ENCODE measurements at places on chromosomes 7 and 10. TPM values are rescaled to one million over a fixed set of nuclear protein-coding genes. Genes with fewer than 3 reads are reported as not detected.

DNA sequence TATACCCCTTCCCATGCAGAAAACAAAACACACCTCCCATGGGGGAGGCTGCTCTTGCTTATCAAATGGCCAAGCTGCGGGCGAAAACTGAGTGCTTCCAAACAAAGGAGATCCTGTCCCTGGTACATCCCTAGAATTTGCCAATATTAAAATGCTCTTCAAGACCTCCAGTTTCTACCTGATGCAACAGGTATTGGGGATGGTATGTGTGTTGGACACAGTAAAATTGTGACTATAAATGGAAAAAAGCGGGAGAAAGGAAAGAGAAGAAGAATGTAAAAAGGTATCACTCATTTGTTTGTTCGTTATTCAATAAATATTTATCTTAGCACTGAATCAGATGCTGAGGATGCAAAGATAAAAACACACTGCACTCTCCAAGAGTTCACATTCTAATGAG lies 123.9 kb downstream of the KMT2E start:
- H3K27ac ChIP-seq = no peak overlapping the region
- H3K27me3 ChIP-seq = no peaks in the 10 kb centered on the region
- H3K4me1 ChIP-seq = no peaks in the 10 kb centered on the region
- peaks cover 49% of the 10 kb centered on the region for H3K36me3 ChIP-seq
- no peak overlapping the region for H3K4me3 ChIP-seq

- H3K27ac ChIP-seq = peak overlapping the region; percentile 62
- peaks cover 15% of the 10 kb centered on the region for H3K27me3 ChIP-seq
- H3K4me3 ChIP-seq = peak overlapping the region; percentile 56
Observed at GRCh38 chr7:85186083-85186520, 754 bp downstream of the SEMA3D start.

DNA sequence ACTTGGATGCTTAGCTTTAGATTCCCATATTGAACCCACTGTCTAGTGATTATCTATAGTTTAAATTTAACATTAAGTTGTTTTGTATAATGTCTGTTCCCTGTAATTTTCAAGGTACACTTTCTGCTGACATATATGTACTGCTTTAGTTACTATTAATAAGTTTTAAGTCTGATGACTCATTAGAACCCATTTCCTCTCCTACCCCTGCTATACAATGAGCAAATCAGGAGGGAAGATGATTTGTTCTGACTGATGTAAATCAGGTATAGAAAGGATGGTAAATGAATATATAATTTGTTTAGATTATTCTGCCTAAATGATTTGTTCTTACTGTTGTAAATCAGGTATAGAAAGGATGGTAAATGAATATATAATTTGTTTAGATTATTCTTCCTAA lies 691.8 kb downstream of the NXPH1 start:
- no peak for DNase-seq
- no peaks in the 10 kb centered on the region for H3K4me1 ChIP-seq
- no peak overlapping the region for H3K27ac ChIP-seq
- no peaks in the 10 kb centered on the region for H3K27me3 ChIP-seq
- H3K4me3 ChIP-seq = no peak overlapping the region

DNA sequence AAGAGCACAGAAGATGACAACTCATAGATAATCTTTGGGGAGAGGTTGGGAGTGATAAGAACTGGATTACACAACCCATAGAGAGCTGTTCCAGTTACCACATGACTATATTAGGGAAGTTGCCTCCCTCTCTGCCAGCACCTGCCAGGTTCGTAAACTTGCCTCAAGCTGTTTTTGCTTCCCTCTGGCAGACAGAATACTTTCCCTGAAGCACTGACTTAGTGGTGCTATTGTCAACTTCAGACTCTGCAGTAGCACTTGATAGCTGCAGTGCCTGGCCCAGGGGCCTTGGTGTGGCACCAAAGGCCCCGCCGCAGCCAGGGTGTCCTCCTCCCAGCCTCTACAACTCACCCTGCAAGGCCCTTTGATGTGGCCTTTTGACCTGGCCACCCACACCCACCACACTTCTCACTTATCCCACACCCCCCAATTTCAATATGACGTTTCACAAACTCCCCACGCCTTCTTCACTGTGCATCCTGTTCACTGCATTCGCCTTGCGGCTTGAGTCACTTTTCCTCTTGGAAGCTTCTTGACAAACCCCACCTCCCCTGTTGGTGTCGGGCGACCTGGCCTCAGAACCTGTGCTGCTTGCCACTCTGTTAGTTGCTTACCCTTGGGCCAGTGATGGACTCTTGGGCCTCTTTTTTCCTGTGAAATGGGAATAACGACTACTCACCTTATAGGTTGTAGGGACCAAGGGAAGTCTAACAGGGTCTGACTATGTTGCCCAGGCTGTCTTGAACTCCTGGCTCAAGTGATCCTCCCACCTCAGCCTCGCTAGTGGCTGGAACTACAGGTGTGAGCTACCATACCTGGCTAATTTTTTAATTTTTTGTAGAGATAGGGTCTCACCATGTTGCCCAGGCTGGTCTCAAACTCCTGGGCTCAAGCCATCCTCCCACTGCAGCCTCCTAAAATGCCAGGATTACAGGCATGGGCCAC lies 50.2 kb upstream of the PODXL start:
- H3K36me3 ChIP-seq = no peaks in the 10 kb centered on the region
- peaks cover 2% of the 10 kb centered on the region for H3K27me3 ChIP-seq
- H3K4me1 ChIP-seq = no peaks in the 10 kb centered on the region
- DNase-seq = no peak
- no peak overlapping the region for H3K4me3 ChIP-seq
- no peak overlapping the region for H3K27ac ChIP-seq

DNA sequence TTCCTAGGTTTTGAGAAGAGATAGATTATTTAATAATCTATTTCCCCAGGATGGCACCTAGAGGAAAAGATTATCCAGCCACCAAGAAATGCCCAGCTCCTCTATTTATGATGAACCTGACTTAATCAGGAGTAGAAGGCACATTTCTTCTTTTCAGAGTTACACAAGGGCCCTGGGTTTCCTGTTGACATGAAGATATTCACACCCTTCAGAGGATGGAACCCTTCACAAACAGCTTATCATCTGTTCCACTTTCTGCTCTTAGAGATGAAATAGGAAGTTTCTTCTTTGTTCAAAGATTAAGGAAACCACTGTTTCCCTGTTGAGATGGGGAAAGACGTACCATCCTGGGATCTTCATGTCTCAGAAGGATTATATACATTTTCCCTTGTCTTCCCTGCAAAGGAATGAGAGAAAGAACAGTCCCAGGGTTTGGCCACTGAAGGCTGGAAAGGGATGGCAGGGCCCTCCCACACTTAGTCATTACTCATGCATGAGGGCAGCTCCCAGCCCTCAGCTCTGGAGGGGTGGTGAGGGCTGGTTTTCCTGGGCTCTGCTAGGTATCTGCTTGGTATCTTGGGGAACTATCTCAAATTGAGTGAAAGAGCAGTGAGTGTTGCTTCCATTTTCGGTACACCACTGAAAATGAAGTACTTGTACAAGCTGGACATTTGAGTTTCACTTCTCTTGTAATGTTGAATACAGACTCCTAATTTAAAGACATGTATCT lies 64.0 kb downstream of the MTPAP start:
- no peak overlapping the region for H3K4me3 ChIP-seq
- no peak for DNase-seq
- H3K36me3 ChIP-seq = no peaks in the 10 kb centered on the region

Gene AKR1D1
- not detected for total RNA-seq

- H3K4me3 ChIP-seq = no peak overlapping the region
- H3K27ac ChIP-seq = no peak overlapping the region
- no peak for DNase-seq
- H3K4me1 ChIP-seq = no peaks in the 10 kb centered on the region
- H3K36me3 ChIP-seq = no peaks in the 10 kb centered on the region
Observed at GRCh38 chr10:24574161-24574560, 149.5 kb downstream of the ARHGAP21 start.

DNA sequence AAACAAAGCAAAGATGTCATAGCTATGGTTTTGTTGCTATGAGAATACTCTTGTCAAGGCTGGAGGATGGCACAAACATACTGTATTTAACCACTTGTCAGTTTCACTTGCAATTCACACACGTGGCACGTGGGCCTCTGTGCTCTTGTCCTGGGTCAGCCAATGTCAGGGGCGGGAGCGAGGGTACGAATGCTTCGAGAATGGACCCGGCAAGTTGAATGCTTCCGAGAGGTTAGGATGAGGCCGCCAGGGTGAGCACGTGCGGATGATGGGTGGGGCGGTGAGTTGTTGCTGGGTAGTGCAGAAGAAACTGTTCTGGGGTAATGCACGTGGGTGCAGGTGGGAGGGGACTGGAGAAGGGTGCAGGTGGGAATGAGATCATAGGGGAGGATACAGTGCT lies 10.4 kb upstream of the OCM2 start:
- H3K27me3 ChIP-seq = peaks cover 11% of the 10 kb centered on the region
- no peaks in the 10 kb centered on the region for H3K36me3 ChIP-seq
- no peak overlapping the region for H3K27ac ChIP-seq
- no peak for DNase-seq
- no peak overlapping the region for H3K4me3 ChIP-seq
- no peaks in the 10 kb centered on the region for H3K4me1 ChIP-seq

Gene GPR26
- total RNA-seq = not detected

Gene HMX3
- total RNA-seq = not detected

DNA sequence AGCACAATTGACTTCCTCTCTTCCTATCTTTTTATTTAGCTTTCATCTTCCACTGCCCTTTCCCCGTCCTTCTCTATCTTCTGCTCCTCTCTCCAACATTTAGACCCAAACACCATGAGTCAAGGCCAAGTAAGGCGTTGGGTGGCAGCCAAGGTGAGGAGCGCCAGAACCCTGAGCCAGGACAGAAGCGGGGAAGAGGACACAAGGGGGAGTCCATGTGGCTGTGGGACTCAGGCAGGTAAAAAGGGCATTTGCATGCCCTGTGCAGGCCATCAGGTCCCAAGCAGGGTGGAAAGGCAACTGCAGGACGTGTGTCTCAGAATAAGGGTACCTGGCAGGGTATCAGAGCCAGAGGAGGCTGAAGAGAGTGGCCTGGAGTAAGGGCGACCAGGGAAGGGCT lies 192.4 kb upstream of the PFKP start:
- H3K27ac ChIP-seq = no peak overlapping the region
- H3K4me3 ChIP-seq = no peak overlapping the region
- DNase-seq = no peak

DNA sequence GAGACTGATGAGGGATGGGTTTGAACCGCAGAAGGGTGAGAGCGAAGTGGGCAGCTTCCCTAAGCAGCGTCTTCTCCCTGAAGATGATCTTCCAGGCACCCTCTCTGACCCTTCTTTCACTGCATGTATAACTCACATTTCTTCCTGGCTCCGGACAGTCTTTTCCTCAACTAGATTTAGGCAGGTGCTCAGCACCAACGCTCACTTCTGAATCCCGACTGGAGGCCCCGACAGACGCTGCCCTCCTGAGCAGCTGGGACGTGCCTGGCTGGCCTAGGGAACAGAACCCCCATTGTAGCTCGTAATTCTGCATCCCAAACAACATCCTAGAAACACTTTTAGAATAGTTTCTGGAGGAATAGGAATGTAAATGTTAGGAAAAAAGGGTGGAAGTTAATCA lies 206.6 kb downstream of the DIP2C start:
- no peak overlapping the region for H3K27ac ChIP-seq
- peaks cover 7% of the 10 kb centered on the region for H3K36me3 ChIP-seq
- no peak for DNase-seq
- H3K27me3 ChIP-seq = no peaks in the 10 kb centered on the region

DNA sequence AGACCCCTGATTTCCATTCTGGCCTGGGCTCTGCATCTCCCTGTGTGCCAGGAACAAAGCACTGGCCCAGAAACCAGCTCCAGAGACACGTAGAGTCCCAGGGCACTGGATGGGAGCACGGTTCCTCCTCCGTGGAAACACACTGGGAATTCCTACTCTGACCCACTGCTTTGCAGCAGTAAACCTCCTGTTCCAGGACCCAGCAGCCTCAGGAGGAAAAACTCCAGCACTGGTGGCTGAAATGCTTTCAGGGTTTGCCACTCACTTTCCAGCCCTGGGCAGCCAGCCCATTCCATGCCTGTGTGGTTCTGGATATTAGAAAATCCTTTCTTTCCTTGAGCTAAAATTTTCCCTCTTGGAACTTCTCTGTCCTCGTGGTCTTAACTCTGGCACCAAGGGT lies 58.0 kb downstream of the FAM171A1 start:
- no peaks in the 10 kb centered on the region for H3K36me3 ChIP-seq
- H3K4me3 ChIP-seq = no peak overlapping the region
- peak overlapping the region; percentile 18 for H3K27ac ChIP-seq
- peaks cover 22% of the 10 kb centered on the region for H3K4me1 ChIP-seq
- H3K27me3 ChIP-seq = no peaks in the 10 kb centered on the region

Gene ACTR3C
- 18.6 TPM for total RNA-seq

DNA sequence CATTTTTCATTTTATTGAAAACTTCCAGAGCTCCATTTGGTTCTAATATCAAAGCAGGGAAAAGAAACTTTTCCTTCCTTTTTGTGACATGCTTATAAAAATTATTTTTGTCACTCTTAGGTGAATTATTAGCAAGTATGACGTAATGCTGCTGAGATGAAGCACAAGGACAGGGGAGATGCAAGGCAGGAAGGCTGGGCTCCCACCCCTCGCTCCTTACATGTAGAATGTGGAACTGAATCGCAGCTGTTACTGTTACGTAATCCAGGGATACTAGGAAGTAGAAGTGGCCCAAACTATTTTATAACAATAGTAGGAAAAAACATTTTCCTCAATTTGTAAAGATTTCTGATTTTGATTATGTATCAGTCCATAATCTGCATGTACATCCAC lies 17.1 kb upstream of the GTPBP4 start:
- peak overlapping the region; percentile 7 for H3K4me3 ChIP-seq
- no peaks in the 10 kb centered on the region for H3K27me3 ChIP-seq
- peak overlapping the region; percentile 74 for H3K27ac ChIP-seq
- no peaks in the 10 kb centered on the region for H3K36me3 ChIP-seq
- DNase-seq = peak; percentile 69
- H3K4me1 ChIP-seq = peaks cover 42% of the 10 kb centered on the region

DNA sequence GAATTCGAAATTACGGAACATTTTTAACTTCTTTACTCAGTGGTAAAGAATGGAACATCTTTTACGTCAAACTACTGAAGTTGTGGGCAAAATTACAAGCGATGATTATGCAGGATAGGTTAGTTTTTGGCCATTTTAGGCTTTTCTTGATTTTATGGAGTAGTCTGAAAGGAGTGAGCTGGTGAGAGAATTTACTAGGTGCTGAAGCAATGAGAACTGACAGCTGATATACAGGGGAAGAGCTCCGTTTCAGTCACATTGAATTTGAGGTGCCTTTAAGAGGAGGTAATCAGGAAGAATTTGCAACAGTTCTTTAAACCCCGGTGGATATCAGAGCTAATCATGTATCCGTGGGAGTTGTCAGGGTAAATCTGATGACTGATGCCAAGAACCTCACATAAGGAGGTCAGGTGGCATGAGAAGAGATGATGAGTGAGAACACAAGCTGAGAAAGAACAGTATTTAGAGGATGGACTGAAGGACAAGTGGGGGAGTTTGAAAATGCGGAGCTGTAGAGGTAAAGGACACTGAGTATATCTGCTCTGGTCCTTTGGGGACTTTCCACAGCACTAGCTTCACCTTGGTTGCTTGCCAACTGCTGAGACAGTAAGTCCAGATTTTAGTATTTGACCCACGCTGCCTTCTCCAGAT lies 104.3 kb downstream of the AHR start:
- H3K4me3 ChIP-seq = no peak overlapping the region
- DNase-seq = no peak
- H3K27ac ChIP-seq = no peak overlapping the region
- H3K36me3 ChIP-seq = no peaks in the 10 kb centered on the region

GRCh38 chr10:111599943-111600342 lies 523.1 kb downstream of the ADRA2A start:
- H3K36me3 ChIP-seq = no peaks in the 10 kb centered on the region
- H3K4me1 ChIP-seq = no peaks in the 10 kb centered on the region
- no peaks in the 10 kb centered on the region for H3K27me3 ChIP-seq
- no peak overlapping the region for H3K4me3 ChIP-seq

Gene TMEM184A
- total RNA-seq = 4.3 TPM
